HL-60 (cell line): ENCODE measurements at places on chromosomes 16 and 17.

DNA sequence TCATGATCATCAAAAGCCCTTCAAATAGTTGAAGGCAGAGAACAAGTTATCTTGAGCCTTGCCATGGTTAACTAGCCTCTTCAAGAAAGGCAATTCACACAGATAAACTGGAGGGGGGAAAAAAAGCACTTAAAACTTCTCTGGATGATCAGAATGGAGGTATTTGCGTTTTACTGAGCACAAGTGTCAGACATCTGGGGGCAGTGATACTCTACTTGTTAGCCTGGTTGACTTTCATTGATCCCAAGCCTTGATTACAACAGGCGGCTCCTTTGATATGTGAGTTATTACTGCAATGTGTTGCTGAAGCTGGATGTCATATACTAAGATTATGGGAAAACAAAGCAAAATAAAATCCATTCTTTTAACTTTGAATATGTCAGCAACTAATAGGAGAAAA lies 155.0 kb upstream of the HS3ST3A1 start:
- no peak for DNase-seq

GRCh38 chr16:4980691-4981090 lies 22.6 kb downstream of the SEC14L5 start:
- DNase-seq = no peak

- no peak for DNase-seq
Measured at GRCh38 chr17:81414756-81415516, 19.7 kb downstream of the BAHCC1 start.

DNA sequence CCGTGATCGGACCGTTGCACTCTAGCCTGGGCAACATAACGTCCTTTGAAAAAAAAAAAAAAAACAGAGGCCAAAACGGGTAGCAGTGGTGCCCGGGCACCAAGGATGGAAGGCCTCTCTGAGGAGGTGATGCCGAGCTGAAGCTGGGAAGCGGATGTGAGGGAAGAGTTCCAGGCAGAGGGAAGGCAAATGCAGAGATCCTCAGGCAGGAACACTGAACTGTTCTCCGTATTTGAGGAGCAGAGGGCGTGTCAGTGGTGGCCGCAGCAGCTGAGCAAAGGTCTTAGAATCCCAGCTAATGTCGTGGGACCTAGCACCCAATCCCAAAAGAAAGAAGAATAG lies 656 bp upstream of the KCTD13 start:
- no peak for DNase-seq

GRCh38 chr17:38636054-38636453 lies 30.3 kb upstream of the SRCIN1 start:
- DNase-seq = no peak

GRCh38 chr17:77318021-77318420 lies 177.3 kb downstream of the SEC14L1 start:
- no peak for DNase-seq

DNA sequence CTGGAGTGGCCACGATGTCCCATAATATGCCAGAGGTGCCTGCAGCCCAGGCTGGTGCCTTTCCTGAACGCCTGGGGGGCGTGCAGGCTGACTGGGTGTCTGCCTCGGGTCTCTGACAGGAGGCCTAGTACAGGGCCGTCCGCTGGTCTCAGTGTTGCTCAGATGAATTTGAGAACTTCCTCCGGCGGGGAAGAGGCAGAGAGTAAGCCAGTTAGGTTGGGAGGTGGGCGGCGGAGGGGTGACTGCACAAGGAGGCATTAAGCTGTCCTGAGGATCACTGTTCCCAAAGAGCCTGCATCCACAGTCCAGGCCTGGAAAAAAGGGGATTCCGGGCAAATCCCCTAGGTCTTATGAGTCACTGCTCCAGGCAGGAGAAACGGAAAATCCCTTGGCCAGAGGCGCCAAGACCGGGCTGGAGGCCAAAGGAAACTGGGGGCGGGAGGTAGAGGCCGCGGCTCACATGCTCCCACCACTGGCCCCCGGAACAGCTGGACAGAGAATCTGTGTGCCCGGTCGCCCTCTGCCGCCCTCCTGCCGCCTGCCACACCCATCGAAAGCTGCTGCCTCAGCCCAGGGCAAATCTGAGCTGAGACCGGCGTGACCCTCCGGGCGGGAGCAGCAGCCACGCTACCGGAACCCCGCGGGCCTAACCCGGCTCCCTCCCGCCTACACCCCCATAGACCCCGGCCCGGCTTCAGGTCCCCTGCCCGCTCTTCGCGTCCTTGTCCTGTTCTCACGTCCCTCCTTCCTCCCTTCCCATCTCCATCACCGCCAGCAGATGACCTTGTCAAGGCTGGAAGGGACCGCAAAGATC lies 1.2 kb downstream of the TRIM47 start:
- no peak for DNase-seq

- no peak for DNase-seq
Measured at GRCh38 chr16:15618392-15618791, 24.6 kb downstream of the MARF1 start.

DNA sequence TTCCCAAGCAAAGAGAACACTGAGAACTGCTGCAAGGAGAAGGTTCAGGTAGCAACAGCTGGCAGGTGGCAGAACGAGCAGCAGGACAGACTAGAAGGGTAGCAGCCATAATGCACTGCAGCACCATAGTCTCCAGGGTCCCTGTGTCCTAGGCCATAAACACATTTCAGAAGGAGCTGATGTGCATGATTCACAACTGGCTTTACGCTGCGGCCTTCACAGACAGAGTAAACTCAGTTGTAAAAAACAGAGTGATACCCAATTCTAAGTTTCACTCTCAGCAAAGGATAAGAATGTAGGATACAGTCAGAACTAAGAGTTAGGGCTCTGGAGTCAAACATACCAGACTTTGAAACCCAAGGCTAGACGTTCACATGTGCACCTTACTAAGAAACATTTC lies 24.4 kb downstream of the ARHGAP17 start:
- no peak for DNase-seq

DNA sequence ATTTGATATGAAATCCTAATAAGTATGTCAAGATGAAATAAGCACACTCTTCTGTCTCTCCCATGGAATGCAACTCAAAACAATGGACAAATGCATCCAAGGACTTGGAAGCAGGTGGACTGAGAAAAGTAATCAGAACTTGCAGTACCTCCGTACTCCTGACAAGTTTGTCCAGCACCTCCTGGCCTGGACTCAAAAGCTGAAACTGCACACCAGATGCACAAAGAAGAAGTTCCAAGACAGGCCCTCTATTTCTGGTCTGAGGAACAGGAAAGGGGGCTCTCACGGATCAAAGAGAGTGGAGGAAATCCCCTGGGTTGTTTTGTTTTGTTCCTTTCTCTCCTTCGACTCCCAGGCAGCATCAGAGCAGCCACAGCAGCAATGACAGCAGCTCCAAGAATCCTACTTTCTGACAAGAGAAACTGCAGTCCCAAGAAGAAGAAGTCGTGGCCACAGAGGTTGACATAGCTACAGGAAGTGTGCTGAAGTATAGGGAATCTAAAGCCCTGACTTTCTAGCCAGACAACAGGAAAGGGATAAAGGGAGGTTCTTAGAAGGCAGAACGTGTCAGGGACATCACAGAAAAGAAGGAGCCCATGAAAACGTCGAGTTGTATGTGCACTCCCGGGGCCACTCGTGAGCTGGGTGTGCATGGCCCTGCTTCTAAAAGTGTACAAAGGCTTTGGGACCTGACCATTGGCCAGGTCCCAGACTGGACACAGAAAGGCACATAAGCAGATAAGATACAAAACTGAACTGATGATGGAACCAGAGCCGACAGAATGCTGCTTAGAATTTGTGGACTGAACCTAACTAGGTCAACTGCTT lies 29.3 kb downstream of the AKAP10 start:
- DNase-seq = no peak

DNA sequence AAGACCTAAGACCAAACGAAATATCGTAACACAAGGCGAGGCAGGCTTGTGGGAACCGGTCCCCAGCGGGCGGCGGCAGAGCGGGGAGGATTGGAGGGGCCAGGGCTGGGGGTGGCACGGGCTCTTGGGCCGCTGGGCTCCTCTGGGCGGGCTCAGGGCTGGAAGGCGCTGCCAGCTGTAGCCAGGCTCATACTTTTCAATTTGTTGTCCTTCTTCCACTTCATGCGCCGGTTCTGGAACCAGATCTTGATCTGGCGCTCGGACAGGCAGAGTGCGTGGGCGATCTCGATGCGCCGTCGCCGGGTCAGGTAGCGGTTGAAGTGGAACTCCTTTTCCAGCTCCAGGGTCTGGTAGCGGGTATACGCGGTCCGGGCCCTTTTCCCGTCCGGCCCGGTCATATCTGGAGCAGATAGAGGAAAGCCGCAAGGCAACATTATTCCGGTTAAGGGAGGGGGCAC lies 1.5 kb downstream of the HOXB5 start:
- DNase-seq = no peak

DNA sequence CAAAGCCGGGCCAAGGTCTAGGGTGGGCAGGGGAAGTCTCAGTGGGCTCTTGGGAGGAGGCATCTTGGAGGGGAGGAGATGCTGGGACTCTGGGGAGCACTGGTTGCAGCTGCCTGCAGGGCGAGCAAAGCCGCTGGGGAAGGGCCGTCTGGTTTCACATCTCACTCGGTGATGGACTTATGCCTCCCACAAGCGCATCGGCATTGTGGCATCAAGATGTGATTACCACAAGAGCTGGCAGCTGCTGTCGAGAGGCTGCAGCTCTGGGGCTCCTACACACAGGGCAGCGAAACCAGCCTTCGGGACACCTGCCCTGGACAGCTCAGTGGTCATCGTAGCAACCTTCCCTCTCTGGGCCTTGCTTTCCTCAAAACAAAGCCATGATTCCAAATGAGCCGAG lies 3.1 kb upstream of the KCNJ12 start:
- DNase-seq = no peak
